ENCODE measurements at places on chromosomes 3 and 15. TPM values are rescaled to one million over a fixed set of nuclear protein-coding genes. Genes with fewer than 3 reads are reported as not detected.

BTBD1 gene
- 13.5 TPM for total RNA-seq

PDZRN3 gene
- total RNA-seq, result 4.5 TPM

GOLGA6D gene
- total RNA-seq, result not detected

CFAP100 gene
- not detected for total RNA-seq

SCN11A gene
- 0.16 TPM for total RNA-seq

IL5RA gene
- total RNA-seq, result not detected

ADPRH gene
- total RNA-seq, result 9.5 TPM

ANKUB1 gene
- total RNA-seq, result not detected

FANCD2OS gene
- not detected for total RNA-seq

CCDC39 gene
- total RNA-seq, result not detected

CFAP44 gene
- total RNA-seq, result 3.8 TPM

RPS27L gene
- total RNA-seq, result 140 TPM

RLBP1 gene
- total RNA-seq, result not detected

SCAMP5 gene
- 53.3 TPM for total RNA-seq

ALS2CL gene
- 8.7 TPM for total RNA-seq

All from pancreas (tissue), 10 donors.